Stimulated activated CD8-positive, alpha-beta memory T cell treated with anti-CD3 and anti-CD28 coated beads, Interleukin-7, amount 100 ng/mL, for 24 hours (primary cell): ENCODE measurements at places on chromosomes 3 and 15.

GRCh38 chr3:119145500-119146167 is at the start of gene TEX55:
Gene TEX55 (plus strand): TSS chr3:119146165. CDS start chr3:119146190, 25 bp downstream.
- no peak for DNase-seq

GRCh38 chr3:126621171-126621570 is 33.8 kb downstream of the TXNRD3 start:
- DNase-seq, result no peak

DNA sequence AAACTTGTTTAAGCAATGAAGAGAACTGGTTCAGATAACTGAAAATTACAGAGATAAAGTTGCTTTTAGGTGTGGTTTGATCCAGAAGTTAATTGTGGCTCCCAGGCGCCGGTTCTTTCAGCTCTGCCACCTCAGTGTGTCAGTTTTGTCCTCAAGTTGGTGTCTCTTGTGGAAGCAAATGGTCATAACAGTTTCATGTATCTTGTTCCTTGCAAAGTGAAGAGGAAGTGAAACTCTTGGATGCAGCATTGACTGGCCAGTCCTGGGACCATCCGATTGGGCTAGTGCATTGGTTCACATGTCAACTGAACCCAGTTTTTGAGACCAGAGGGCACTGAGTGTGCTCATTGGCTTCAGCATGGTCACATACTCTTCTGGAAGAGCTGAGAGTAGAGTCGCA is 181.4 kb upstream of the GRM7 start:
- DNase-seq, result no peak

- peak; percentile 20 for DNase-seq
These were observed 48.7 kb downstream of the BSN start for GRCh38 chr3:49602877-49603411.

GRCh38 chr3:14772533-14773138 is 46.1 kb upstream of the FGD5 start:
- DNase-seq, result no peak
